Stimulated activated CD4-positive, alpha-beta T cell treated with anti-CD3 and anti-CD28 coated beads, TNF-alpha, amount 100 ng/mL, for 1 hour (primary cell): ENCODE measurements at places on chromosomes 11 and 22.

GRCh38 chr11:8593935-8594909, at the start of gene STK33:
STK33 (minus strand) TSS chr11:8594228; CDS start chr11:8474905, 119,323 bp downstream.
- DNase-seq = no peak

- no peak for DNase-seq
These were observed 84.6 kb downstream of the EXT2 start for GRCh38 chr11:44180107-44180506.

DNA sequence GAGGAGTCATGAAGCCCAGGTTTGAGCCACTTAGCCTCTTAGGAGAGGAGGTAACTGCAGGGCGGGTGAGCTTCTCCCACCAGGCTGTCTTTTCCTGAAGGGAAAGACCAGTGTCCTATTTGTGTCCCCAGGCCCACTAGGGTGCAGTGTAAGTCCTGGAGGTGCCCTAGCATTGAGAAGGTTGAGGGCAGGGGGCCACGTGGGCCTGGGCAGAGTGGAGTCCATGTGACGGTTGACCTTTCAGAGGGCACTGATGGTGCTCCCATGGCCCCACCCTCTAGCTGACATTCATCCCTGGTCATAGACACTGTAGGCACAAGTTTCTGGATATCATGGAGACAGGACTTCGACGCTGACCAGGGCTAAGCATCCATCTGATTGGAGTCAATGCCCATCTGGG, 44.1 kb upstream of the TP53I11 start:
- DNase-seq = no peak

DNA sequence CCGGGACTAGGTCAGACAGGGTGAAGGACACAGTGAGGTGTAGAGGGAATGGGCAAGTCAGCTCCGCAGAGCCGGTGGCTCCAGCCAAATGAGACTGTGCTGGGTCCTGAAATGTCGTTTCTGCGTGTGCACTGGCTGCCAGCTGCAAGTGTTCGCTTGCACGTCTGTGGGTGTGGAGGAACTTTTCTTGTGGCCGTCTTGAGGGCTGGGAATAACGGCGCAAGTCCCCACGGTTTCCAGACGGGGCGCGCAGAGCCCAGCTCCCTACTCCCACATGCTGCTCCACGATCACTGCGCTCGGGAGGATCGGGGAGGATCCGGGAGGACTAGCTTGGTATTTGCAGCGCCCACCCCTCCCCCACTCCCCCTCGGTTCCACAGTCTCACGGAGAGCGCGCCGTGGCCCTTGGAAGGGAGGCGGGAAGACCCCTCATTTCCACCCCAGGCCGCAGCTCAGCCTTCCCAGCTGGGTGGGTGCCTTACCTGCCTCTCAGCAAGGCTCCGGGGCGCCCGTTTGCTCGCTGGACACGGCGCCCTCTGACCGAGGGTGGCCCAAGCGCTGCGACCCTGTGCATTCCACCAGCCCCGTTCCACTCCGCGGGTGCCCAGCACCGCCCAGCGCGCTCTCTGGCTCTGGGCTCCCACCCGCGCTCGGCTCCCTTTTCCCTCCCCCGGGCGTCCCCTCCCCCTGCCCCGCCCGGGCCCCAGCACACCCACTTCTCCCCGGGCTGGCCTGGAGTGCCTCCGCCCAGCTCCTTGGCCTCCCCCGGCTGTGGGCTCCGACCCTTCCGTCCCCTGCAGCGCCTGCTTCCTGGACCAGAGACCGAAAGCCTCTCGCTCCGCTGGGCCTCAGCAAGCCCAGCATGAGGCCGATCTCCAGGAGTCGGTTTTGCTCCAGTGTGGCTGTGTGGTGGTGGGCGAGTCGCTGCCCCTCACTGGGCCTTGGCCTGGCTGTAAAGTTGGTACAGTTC, at the start of gene KCNE3:
Gene KCNE3 (minus strand): TSS at position 634 of the 970 bp plus-strand sequence. CDS start 9,986 bp downstream, outside the sequence.
- no peak for DNase-seq

DNA sequence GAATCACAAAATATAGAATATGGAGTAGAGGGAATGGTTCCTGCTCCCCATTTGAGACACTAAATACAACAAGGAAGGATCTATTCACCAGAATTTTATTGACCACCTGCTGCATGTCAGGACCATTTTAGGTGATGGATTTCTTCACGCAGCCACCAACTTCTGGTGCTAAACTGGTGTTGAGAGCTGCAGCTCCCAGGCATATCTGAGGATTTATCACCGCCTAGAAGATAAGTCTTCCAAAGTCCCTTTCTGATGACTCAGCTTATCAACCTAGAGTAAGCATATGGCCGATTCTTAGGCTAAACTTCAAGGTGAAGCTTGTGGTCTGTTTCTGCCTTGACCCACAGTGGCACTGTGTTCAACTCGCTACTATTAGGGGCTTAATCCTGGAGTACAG, 6.7 kb downstream of the DDI1 start:
- no peak for DNase-seq

DNA sequence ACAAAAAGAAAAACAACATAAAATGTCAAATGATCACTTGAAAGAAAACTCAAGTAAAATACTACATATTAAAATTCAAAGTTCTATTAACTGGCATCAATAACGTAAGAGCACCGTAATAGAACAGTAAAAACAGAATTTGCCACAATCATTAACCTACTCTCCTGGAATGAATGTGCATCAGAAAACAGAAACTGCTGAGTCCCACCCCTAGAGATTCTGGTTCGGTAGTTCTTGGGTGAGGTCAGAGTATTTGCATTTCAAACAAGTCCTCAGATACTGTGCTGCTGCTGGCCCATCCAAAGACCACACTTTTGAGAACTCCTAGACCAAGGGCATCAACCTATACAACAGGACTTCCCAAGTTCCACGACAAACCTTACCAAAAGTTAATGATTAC, 23.5 kb downstream of the PITPNB start:
- DNase-seq = no peak

DNA sequence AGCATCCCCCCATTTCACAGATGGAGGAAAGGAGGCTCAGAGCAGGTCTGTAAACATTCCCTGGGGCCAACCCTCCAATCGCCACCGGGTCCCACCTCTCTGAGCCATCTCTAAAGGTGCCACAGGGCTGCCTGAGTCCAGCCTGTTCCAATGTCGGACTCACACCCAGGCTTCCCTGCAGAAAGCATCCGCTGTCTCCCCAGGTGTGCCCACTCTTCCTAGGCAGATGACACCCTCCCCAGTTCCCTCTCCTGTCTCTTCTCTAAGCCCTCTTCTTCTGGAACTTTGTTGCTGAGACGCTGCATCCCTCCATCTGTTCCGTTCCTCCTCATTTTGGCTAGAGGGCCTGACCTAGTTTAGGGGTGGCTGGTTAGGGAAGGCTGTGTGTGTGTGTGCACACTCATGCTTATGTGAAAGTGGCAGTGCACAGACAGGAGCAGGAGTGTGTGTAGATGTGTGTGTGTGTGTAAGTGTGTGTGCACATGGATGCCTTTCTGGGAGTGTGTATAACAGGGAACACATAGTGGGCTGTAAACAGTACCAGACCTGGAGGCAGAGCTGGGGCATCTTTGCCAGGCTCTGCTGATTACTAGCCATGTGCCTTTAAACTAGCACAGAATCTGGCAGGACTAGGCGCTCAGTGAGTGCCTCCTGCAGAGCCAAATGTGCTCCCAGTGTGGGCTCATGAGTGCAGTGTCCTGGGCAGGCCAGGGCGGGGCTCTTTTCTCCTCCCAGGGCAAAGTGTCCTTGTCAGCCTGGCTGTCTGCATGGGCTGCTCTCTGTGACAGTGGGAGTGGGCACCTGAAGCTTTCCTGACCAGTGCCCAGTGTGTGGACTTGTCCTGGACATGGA, 77.3 kb upstream of the NECTIN1 start:
- DNase-seq = no peak

DNA sequence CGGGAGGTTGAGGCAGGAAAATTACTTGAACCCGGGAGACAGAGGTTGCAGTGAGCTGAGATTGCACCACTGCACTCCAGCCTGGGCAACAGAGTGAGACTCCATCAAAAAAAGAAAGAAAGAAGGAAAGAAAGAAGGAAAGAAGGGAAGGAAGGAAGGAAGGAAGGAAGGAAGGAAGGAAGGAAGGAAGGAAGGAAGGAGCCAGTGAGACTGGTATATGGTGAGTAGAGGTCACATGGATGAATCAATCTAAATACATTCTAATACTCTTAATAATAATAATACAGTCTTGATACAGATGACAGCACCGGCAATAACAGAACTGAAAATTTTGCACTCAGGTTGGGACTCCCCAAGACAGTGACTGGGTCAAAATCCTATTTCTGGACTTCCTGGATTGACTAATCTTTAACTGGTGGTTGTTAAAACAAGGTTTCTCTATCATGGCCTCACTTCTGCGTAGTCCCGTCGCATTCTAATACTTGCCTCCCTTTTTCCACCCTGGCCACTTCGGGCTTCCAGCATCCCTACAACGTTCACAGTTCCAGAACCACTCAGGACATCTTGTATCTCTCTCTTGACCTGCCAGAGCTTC, 53.5 kb upstream of the EIF3M start:
- DNase-seq = no peak

DNA sequence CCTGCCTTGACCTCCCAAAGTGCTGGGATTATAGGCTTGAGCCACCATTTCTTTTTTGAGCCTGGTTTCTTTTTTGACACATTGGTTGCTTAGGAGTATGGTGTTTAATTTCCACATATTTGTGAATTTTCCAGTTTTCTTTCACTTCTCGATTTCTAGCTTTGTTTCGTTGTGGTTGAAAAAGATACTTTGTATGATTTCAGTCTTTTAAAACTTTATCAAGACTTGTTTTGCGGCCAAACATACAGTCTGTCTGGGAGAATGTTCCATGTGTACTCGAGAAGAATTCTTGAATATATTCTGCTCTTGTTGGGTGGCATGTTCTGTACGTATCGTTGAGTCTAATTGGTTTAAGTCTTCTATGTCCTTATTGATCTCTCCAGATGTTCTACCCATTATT, 20.8 kb downstream of the SHANK3 start:
- DNase-seq = no peak

GRCh38 chr11:76798671-76799065, 15.5 kb downstream of the TSKU start:
- no peak for DNase-seq

GRCh38 chr11:32594272-32594671, 10.6 kb downstream of the EIF3M start:
- DNase-seq = no peak

DNA sequence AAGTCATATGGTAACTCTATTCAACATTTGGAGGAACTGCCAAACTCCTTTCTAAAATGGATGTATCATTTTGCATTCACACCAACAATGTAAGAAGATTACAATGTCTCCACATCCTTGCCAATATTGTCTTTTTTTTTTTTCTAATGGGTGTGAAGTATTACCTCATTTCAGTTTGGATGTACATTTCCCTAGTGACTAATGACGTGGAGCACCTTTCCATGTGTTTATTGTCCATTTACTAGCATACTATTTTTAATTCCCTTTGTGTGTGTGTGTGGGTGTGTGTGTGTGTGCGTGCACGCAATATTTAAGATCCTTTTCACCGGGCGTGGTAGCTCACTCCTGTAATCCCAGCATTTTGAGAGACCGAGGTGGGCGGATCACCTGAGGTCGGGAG, 62.7 kb downstream of the APOL3 start:
- DNase-seq = no peak

GRCh38 chr11:14454861-14455632, 44.6 kb downstream of the COPB1 start:
- no peak for DNase-seq

DNA sequence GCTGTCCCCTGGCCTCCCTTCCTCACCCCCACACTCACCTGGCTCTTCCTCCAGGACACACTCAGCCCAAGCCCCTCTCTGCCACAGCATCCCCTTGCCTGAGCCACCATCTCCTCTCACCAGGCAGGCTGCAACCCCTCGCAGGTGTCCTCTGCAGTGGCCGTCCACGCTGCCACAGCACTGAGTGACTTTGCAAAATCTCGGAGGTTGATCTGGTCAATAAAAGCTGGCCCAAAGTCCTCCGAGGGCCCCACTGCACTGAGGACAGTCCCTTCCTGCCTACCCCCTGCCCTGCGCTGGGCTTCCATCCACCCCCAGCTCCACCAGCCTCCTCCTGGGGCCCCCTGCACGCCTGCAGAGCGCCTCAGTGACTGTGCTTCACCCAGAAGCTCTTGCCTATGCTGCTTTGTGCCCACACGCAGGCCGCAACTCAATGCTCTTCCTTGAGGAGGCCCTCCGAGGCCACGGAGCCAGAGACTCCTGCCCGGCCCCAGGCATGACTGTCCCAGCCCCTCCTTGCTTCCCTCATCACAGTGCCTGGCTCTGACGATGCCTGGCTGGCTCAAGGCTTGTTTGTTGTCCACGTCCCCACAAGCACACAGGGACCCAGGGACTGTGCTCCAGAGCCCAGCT, 30.8 kb upstream of the SLC22A12 start:
- DNase-seq = no peak

- DNase-seq = no peak
These were observed 37.1 kb upstream of the OR8B8 start for GRCh38 chr11:124482362-124483147.

GRCh38 chr11:39144351-39145130, 2314.9 kb downstream of the LRRC4C start:
- DNase-seq = no peak

GRCh38 chr11:7537265-7537664, 23.5 kb downstream of the PPFIBP2 start:
- no peak for DNase-seq
